ENCODE measurements at places on chromosomes 7 and 10. TPM values are rescaled to one million over a fixed set of nuclear protein-coding genes. Genes with fewer than 3 reads are reported as not detected.

SFRP5 gene
- polyA plus RNA-seq = 1.1 TPM

GIMAP5 gene
- polyA plus RNA-seq = 7.7 TPM

ANXA8L1 gene
- not detected for polyA plus RNA-seq

BICC1 gene
- 14.5 TPM for polyA plus RNA-seq

AOC1 gene
- polyA plus RNA-seq = not detected

CCL24 gene
- polyA plus RNA-seq = 0.24 TPM
